ENCODE measurements at places on chromosomes 6 and 20.

- no peak for DNase-seq
Measured at GRCh38 chr6:71706523-71706922, 179.8 kb upstream of the RIMS1 start.

- peak; percentile 67 for DNase-seq
Measured at GRCh38 chr20:37902504-37903313, at the start of gene VSTM2L. TSS of gene VSTM2L (plus strand) at chr20:37903127. CDS start at chr20:37903351, 224 bp downstream.

DNA sequence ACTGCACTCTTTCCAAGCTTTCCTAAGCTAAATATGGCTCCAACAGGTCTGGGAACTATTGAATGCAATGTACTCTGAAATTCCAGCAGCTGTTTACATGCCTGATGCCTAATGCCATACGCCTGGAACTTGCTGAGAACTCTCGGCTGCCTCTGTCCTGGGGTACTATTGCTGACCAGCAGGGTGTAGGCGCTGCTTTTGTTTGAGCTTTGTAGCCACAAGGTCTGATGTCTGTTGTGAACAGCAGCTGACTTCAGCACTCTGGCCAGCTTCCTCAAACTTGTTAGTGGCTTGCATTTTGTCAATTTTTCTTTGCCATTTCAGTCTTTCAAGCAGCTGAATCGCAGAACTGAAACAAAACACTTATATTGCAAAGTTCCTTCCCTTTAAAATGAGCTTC is 26.7 kb downstream of the SAYSD1 start:
- peak; percentile 77 for DNase-seq

DNA sequence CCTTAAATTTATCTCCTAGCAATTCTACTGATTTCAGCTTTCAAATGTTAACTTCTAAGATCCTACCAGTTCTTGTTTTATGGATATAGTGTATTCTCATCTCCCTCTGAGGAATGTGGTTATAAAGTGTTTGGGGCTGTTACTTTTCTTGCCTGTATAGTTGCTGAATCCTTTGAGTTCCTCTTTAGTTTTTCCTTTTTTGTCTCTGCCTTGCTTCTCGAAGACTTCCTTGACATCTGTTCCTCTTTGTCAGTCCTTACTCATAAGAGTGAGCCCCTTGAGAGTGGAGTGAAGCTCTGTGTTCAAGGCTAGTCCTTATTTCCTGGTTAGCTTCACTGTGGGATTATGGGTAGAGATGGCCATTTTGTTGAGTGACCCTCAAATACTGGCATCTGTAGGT is 84.6 kb downstream of the ELOVL4 start:
- DNase-seq = no peak

GRCh38 chr20:24164360-24164759 is 175.8 kb upstream of the GGTLC1 start:
- DNase-seq = no peak

- DNase-seq = no peak
Measured at GRCh38 chr20:59152559-59153354, 10.9 kb upstream of the ZNF831 start.

DNA sequence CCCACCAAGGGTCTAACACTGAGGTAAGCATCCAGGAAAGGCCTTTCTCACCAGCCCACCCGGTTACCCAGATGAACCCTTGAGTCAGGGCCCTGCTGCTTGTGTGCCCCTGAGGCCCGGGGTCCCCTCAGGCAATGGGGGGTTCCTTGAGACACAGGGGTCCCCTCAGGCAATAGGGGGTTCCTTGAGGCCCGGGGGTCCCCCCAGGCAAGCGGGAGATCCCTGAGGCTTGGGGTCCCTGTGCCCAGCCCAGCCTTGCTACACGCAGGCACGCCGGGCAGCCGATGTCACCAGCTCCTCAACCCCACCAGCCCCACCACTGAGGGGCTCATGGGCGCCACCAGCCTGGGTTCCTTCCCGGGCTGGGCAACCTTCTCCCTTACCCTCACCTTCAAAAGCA is 247.2 kb downstream of the TTLL2 start:
- no peak for DNase-seq

GRCh38 chr6:38133932-38134703 is 314.6 kb downstream of the ZFAND3 start:
- peak; percentile 30 for DNase-seq

GRCh38 chr20:35145141-35145564 is 2.0 kb downstream of the EDEM2 start:
- peak; percentile 79 for DNase-seq

- peak; percentile 59 for DNase-seq
Measured at GRCh38 chr6:99588618-99589289, 17.9 kb upstream of the PRDM13 start.

Measured in T47D (cell line).